ENCODE measurements at places on chromosomes 4 and X.

GRCh38 chr4:112327965-112328733, 31.0 kb downstream of the ALPK1 start:
- no peak for DNase-seq

GRCh38 chr4:92599044-92599443, 295.3 kb downstream of the GRID2 start:
- no peak for DNase-seq

GRCh38 chr4:130125467-130125866, 1029.5 kb downstream of the C4orf33 start:
- no peak for DNase-seq

DNA sequence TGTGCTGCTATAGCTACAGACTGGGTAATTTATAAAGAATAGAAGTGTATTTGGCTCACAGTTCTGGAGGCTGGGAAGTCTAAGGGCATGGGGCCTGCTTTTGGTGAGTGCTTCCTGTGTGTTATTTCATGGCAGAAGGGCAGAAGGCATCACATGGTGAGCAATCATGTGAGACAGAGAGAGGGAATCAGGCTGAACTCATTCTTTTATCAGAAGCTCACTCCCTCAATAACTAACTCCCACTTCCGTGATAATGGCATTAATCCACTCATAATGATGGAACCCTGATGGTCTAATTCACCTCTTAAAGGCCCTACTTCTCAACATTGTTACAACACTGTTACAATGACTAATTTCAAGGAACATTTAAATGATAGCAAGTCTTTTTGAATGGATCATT, 129.4 kb downstream of the FAT4 start:
- DNase-seq: no peak

DNA sequence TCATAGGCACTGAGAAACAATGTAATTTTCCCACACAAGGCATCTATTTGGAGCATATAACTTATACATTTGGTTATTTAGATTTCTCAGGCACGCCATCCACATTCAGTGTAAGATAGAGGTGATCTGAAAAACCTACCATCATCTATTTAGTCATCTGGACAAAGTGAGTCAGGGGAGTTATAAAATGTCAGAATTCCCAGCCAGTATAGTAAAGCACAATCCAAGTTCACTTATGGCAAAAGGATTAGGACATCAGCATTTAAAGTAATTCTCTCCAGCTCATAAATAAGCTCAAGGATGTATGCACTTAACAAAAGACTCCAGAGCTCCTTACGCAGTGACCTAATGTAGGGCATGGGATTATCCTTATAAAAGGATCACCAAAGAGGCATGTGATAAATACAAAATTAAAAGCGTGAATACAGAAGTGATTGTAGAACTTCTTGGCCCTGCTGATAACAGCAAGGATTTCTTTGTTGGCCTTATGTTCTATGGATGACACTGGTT, 65.3 kb upstream of the DCLK2 start:
- no peak for DNase-seq

DNA sequence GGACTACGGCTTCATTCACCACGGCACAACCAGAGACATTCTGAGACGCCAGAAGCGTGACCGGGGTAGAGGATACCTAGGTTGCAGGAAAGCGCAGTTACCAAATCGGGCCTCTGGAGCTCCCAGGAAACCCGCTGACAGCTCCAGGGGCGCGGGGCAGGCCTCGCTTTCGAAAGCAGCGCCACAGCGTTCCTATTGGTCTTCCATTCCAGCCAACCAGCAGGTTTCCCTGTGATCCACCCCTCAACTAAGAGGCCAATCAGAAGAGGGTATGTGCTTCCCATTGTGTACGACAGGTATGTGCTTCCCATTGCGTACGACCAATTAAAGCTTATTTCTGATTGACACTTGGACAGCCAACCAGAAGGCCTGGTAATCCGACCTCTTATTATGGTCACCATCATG, 14.9 kb downstream of the SNX12 start:
- no peak for DNase-seq

DNA sequence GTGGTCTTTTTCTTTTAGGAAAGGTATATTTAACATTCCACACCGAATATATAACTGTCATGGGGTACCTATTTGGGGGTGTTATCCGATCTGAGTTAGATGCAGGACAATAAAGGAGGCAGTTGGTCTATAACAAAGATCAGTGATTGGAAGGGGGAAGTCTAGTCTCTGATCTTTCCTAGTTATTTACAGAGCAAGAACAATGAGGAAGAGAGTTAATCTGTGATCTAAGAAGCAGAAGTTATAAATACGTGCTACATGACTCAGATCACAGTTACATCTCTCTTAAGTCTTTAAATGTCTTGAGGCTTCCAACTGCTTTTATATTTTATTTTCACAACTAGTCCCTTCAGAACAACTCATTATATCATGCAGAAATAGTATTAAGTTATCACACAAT, 33.2 kb upstream of the ARMCX4 start:
- no peak for DNase-seq

GRCh38 chrX:102841706-102842003, 95.4 kb upstream of the RAB40AL start:
- DNase-seq: no peak

DNA sequence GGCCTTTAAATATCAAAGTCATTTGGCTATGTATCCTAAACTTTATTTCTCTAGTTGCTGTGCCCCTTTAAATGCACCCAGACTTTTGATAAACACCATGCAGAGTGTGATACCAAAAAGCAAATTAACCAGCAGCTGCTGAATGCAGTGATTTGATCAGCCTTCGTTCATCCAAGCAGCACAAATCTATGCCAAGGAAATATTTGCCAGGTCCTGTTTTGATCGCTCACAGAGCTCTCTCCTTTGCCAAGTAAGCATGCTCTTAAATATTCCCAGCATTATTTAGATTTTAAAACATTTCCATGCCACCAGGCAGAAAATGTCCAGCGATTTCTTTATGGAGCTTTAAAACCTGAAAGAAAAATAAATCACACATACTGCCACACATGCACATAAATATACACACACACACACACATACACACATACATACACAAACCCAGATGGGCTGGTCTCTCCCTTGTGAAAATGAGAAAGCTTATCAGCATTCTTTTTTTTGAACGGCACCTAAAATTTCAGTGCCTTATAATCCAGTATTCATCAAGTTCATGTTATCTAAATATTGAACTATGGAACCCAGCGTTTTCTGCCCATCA, 35.7 kb downstream of the BTC start:
- no peak for DNase-seq

DNA sequence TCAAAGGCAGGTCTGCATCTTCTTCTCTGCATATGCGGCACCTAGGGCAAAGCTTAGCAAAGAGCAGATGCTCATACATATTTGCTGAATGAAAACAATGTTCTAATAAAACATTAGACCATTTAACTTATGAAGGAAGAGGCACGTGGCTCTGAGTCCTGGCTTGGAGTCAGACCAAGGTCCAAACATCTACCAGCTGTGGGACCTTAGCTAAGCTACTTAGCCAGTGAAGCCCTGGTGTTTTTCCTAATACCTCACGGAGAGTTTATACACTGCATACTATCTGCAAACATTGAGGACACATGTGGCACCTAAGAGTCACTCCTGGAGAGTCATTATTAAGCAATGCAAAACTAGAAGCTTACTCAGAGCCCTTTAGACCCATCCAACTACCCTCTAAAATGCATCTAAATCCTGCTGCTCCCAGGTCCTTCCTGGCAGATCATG, 9.0 kb downstream of the PDGFC start:
- no peak for DNase-seq

DNA sequence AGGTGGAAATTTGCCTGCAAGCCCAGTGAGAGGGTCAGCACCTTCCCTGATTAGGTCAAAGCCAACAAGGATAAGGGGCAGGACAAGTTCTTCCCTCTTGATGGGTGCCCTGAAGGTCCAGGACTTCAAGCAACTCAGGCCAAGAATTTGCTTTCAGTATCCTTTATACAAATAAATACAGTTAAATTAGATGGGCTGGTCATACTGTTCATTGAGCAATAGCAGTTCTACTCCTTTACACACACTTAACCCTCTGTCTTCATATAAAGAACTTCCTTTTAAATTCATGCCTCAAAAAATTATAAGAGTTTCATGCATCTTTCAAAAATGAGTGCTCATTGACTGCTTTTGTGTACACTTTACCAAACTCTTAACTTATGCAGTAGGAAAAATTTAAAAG, 392.0 kb downstream of the SPRY1 start:
- no peak for DNase-seq

DNA sequence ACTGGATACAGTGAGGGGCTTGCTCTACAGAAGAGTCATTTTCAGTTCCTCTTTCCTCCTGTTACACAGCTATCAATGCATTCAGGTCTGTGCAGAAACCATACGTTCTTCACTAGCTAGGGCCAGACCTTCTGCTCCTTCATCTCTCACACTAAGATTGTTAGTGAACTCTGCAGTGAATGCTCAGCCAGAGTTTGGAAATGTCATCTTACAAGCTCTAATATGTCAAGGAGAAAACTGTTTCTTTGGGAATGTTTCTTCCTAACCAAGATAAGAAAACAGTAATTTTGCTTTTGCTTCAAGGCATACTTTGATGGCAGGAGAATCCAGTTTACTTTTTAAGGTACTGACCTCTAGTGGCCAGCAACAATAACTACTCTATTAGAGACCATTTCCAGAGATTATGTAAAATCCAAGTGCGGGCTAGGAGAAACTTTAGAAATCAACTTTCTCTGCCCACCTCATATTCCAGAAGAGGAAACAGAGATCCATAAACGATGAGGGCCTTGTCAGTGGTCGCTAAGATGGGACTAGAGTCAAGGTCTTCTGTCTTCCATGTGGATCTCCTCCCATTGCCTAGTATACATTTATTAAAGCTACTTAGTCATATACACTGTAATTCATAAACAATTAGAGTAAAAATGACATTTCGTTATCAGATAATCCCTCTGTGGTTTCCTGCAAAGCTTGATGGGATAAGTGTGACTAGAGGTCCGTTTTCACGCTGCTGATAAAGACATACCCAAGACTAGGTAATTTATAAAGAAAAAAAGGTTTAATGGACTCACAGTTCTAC, 12.1 kb upstream of the CC2D2A start:
- no peak for DNase-seq

DNA sequence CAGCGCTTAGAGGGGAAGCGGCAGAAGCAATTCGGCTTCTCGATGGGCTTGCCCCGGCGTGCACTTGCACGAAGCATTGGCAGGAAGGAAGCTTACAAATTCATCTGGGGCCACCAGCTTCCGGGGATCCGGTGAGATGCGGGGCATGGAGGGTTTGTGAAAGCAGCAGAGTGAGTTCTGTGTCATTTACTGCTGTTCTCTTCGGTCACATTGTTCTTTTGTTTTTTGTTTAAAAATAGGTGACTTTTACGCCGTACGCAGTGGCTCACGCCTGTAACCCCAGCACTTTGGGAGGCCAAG, 47.0 kb downstream of the ASMT start:
- no peak for DNase-seq

DNA sequence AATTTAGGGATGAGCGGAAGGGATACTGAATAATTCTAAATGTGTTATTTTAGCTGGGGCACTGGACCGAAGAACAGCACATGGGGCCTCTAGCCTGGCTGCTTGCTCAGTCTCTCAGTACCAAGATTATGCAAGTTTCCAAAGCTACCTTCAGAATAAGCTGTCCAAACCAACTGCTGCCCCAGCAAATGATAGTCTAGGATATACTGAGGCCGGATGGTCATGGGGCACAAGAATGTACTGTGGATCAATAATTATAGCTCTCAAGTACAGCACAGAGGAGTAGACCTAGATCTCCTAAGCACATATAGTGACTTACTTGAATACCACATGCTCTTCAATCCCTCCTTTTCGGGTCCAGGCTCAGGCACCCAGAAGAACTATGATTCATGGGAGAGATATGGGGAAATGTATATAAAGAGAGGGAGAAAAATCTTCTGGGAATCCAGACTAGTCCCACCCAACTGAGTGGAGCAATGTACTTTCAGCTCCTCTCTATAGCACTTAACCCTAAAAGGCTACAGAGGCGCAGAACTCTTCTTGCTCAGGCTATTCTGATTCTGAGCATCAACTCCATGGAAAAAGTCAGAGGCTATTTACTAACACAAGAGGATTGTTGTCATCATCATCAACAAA, 160.3 kb upstream of the GPC4 start:
- DNase-seq: no peak

DNA sequence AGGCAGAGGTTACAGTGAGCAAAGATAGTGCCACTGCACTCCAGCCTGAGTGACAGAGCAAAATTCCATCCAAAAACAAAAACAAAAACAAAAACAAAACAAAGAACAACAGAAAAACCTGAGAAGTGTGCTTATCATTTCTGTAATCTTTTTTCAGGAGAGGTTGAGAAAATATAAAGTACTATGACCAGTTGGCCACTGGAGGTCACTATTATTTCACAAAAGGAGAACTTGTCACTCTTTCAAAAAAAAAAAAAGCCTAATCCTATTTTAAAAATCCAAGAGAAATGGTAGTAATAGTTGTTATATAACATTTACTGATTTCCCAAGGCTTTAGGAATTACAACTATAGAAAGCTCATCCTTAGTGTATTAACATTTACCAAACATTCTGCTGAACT, 24.9 kb upstream of the RNF150 start:
- no peak for DNase-seq

GRCh38 chr4:6408263-6408662, 64.2 kb downstream of the PPP2R2C start:
- no peak for DNase-seq

GRCh38 chrX:40084471-40085101, 13.2 kb downstream of the BCOR start:
- no peak for DNase-seq

GRCh38 chrX:10939424-10939823, 171.7 kb upstream of the HCCS start:
- no peak for DNase-seq

GRCh38 chr4:137923494-137923893, 318.7 kb downstream of the SLC7A11 start:
- no peak for DNase-seq

DNA sequence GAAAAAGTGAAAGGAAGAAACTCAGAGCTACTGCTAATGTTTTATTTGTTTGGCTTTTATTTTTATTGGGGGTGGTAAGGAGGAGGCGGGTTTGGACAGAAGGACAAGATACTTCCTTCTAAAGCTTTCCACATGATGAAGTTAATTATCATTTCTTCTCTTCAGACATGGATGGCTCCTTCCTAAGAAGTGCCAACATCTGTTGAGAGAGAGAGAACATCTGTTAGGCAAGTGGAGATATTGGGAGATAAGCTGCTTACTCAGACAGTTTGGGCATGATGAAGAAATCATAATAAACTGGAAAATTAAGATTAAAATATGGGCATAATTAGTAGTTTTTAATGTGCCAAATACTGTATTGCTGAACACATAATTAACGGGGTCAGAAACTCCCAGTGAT, 535.7 kb upstream of the INTU start:
- peak; percentile 19 for DNase-seq

GRCh38 chrX:110338935-110339334, 19.7 kb upstream of the RTL9 start:
- DNase-seq: no peak

- no peak for DNase-seq
Observed at GRCh38 chrX:119948381-119948780, 4.8 kb upstream of the NKAP start.

DNA sequence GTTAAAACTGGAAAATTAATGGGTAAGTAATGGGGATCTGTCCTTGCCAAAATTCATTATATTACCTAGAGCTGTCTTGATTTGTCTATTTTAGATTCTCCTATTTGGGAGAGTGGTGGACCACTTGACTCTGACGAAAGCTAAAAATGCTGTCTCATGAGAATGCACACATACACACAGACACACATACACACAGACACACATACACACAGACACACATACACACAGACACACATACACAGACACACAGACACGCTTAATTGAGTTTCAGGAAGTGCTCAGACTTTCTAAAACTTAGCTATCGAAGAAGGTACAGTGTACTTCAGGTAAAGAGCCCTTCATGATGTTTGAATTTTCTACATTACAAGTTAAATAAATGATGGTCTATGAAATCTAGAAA, 279.5 kb downstream of the ANKRD50 start:
- no peak for DNase-seq
